ENCODE measurements at places on chromosomes 6 and 20.

DNA sequence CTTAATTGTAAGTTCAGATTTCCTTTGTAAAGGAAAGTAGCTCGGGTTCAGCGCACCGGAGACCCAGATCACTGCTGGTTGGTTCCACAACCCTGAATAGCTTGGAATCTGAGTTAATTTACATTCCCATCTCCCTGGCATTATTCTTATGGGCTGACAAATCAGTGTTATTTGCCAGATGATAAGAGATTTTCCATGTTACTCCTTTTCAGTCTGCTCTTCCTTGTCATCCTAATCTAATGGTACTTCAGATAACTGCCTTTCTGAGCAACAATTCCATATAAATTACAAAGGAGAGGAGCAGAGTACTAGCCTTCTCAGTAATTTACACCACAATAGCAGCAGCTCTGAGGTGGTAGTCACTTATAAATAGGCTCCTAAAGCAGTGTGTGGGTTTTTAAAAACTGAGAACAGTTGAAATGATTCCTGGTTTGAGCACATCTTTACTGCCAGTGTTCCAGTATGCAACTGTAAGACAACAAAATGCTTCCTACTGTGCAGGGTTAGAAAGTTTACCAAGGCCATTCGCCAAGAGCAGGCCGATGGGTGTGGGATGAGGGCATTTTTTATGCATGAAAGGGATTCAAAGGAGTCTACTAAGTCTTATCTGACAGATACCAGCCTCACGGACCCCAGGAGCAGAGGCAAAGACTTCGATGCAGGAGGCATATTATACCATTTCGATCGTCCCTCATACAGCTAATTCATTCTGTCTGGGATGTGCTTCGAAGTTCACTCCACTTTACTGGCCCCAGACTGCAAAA, 89.7 kb downstream of the NDUFAF5 start:
- no peak for DNase-seq

DNA sequence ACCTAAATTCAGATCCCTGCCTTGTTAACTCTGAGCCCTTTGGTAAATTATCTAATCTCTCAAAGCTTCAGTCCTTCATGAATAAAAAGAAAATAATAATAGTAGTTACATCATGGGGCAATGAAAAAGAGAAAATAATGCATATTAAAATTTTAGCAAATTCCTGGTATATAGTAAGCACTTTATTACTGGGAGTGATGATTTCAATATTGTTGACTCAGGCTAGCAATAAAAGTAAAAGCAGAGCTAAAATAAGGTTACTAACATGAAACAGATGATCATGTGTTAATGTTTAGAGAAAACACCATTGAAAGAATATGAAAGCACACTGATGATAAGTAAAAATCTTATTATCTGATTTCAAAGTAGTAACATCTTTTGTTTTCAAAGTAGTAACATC, 13.6 kb downstream of the GINS1 start:
- DNase-seq, result no peak

GRCh38 chr20:58344741-58345140, 35.2 kb downstream of the RAB22A start:
- no peak for DNase-seq

- DNase-seq, result no peak
Observed at GRCh38 chr6:142773324-142773723, 171.7 kb downstream of the HIVEP2 start.

DNA sequence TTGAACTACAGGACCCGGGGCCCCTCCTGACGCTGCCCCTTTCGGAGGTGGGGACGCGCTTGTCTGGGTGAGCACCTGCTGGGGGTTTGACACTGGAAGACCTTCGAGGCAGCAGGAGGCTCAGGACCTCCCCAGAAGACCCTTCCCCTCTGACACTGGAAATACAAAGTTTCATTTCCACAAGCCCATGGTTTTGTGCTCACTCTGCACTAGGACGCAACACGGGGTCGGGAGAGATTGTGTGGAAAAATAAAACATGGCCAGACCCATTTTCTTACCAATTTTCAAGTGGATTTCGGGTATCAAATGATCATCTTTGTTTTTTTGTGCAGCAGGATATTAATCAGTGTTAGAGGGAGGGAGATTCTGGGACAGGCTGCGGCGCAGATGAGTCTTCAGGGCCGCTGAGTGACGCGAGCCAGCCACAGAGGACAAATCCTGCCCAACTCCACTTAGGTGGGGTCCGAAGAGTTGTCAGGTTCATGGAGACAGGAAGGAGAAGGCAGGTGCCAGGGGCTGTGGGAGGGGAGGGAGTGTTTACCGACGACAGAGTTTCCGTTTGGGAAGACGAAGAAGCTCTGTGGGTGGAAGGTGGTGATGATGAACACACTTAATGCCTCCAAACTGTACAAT, 160.0 kb upstream of the AFDN start:
- no peak for DNase-seq

- no peak for DNase-seq
Observed at GRCh38 chr6:1658212-1659005, 48.7 kb downstream of the FOXC1 start.

Data from GDM1 (cell line).